ENCODE measurements at places on chromosomes 7 and 10.
A peak's percentile ranks its signal among the peaks of the same experiment; 100 is the strongest.

GRCh38 chr7:158421361-158421760, 166.3 kb downstream of the PTPRN2 start:
- H3K4me3 ChIP-seq: no peak overlapping the region
- H3K27ac ChIP-seq: no peak overlapping the region
- DNase-seq: no peak
- no peaks in the 10 kb centered on the region for H3K27me3 ChIP-seq

GRCh38 chr10:8618834-8619233, 564.3 kb downstream of the GATA3 start:
- no peak for DNase-seq
- H3K36me3 ChIP-seq: no peaks in the 10 kb centered on the region
- no peak overlapping the region for H3K27ac ChIP-seq
- H3K4me3 ChIP-seq: no peak overlapping the region
- H3K27me3 ChIP-seq: no peaks in the 10 kb centered on the region
- no peaks in the 10 kb centered on the region for H3K4me1 ChIP-seq

DNA sequence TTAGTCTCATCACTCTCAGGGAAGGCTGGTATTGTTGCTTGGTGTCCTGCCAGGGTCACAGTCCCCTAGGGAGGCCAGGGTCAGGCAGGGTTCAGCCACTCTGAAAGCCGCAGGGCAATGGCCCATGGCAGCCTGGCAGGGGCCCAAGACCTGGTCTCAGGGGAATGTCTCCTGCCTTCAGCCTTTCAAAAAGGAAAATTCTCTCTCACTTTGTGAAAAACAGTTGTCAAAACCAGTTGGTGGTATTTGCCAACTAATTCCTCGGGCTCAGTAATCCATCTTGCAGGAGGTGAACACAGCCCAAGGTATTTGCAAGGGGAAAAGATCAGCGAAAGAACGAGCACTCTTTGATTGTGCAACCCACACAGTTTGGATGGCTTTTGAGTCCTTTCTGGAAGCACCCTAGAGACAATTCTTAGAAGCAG, 101.5 kb downstream of the JCAD start:
- H3K27me3 ChIP-seq: no peaks in the 10 kb centered on the region
- H3K4me1 ChIP-seq: no peaks in the 10 kb centered on the region
- no peaks in the 10 kb centered on the region for H3K36me3 ChIP-seq
- no peak overlapping the region for H3K27ac ChIP-seq

GRCh38 chr7:23490357-23491135, 20.3 kb upstream of the IGF2BP3 start:
- no peaks in the 10 kb centered on the region for H3K27me3 ChIP-seq
- H3K4me3 ChIP-seq: peak overlapping the region; percentile 57
- no peak overlapping the region for H3K27ac ChIP-seq
- H3K36me3 ChIP-seq: no peaks in the 10 kb centered on the region

- H3K27ac ChIP-seq: no peak overlapping the region
- H3K27me3 ChIP-seq: no peaks in the 10 kb centered on the region
- no peak for DNase-seq
These were observed 83.5 kb downstream of the ZMYND11 start for GRCh38 chr10:218798-219197.

DNA sequence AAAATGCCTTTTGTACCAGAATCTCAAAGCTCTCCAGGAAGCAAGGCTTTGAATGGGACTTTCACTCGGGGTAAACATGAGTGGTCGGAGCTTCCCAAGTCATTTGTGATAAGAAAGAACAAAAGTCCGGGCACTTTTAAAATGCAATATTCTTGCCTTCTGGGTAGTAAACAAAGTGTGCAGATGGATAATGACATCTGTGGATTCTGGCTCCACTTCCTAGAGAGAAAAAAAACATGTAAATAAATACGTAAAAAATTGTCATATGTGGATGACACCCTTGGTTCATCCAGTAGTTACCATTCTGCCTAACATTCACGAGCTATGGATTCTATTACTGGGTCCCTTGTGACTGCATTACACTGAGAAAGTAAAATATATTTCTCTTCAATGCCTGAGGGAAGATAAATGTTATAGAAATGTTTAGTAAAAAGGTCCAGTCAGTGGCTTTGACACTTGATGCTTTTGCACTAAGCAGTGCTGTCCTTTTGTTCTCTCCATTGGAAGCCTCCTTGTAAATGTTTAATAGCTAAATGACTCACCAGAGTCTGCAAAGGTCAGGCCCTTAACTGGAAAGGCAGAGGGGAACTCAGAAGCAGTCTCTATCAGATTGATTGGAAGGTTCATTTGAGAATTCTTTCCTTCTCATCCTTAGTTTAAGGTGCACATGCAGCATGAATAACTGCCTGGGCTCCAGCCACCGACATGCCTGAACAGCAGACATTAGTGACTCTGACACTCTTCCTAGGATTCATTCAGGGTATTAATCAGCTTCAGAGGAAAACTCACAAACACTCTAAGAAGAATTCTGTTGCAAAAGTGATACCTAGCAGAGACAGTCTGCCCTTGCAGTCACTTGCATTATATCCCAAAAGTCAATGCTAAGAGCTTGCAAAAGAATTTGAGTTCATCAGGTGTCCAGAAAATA, 11.7 kb upstream of the EDRF1 start:
- no peaks in the 10 kb centered on the region for H3K36me3 ChIP-seq
- no peak overlapping the region for H3K27ac ChIP-seq
- no peak for DNase-seq

- H3K36me3 ChIP-seq: no peaks in the 10 kb centered on the region
- no peaks in the 10 kb centered on the region for H3K4me1 ChIP-seq
- H3K4me3 ChIP-seq: no peak overlapping the region
- DNase-seq: peak; percentile 61
- H3K27me3 ChIP-seq: peaks cover 29% of the 10 kb centered on the region
These were observed 26.7 kb downstream of the MICALL2 start for GRCh38 chr7:1432411-1433082.

DNA sequence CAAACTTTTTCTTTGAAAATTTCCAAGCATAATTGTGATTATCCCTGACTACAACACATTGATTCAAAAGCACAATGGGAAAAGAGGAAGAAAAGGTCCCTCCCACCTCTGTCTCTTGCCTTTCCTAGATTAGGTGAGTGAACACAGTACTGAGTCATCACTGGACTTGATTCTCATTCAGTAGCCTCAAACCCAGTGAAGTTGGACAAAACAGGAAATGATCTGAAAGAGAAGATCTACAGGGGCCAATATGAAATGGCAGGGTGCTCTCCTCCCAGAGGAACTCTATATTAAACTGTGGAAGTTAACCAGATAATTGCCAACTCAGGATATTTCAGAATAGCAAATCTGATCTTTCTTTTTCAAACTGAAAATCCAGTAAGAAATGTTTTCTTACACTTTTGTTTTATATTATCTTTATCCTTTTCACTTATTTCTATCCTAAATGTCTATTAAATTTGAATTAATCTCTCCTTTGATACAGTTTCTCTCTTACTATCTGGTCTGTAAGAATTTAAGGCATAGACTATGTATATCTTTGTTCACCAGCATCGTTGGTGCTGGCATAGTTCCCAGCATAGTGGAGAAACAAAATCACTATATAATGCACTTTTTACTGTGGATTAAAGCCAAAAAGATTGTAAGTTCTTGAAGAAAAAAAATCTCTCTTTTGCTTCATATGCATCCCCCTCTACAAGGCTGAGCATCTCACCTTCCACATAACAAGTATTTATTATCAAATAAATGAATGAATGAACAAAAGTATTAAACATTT, 41.4 kb upstream of the IKZF1 start:
- no peak overlapping the region for H3K27ac ChIP-seq
- no peaks in the 10 kb centered on the region for H3K4me1 ChIP-seq
- no peak overlapping the region for H3K4me3 ChIP-seq
- H3K36me3 ChIP-seq: no peaks in the 10 kb centered on the region
- no peaks in the 10 kb centered on the region for H3K27me3 ChIP-seq

GRCh38 chr7:75596727-75597614, 104.9 kb downstream of the SPDYE5 start:
- no peaks in the 10 kb centered on the region for H3K27me3 ChIP-seq
- no peaks in the 10 kb centered on the region for H3K36me3 ChIP-seq
- peak overlapping the region; percentile 89 for H3K27ac ChIP-seq
- peaks cover 44% of the 10 kb centered on the region for H3K4me1 ChIP-seq

DNA sequence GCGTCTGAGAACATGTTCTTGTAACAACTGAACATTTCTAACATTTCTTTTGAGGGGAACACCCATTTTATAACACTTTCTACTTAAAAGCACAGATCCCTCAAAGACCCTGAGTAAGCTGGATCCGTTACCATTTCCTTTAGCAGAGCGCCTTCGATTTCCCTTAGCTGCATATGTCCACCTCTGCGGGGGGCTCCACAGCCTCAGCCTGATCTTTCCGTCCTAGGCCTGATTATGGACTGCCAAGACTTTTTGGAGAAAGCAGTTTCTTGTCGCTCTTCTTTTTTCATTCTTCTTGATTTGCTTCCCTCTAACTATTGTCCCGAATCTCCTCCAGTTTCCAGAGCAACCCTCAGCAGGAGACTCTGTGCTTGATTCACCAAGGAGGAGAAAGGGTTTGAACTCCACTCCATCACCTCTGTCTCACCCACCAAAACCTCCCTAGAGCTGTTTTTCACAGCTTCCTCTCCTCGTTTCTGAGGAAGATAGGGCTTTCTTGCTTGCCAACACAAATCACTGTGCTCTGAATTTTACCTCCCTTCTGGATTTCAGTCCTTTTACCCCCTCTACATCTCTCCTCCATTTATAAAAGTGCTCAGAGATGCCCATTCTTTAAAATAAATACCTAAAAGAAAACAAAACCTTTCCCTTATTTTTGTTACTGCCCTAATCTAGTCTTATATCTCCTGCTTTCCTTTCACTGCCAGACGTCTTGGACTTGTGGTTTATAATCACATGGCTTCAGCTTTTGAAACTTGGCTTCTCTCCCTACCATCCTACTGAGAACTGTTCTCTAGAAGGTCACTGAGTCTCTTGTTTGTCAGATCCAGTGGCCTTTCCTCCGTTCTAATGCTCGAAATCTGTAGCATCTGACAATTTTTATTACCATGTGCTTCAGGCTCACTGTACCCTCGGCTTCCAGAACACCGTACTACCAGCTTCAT, 30.5 kb upstream of the ZRANB1 start:
- no peak overlapping the region for H3K4me3 ChIP-seq
- no peaks in the 10 kb centered on the region for H3K27me3 ChIP-seq
- H3K4me1 ChIP-seq: peaks cover 32% of the 10 kb centered on the region
- peak; percentile 38 for DNase-seq

- no peak overlapping the region for H3K4me3 ChIP-seq
- no peak for DNase-seq
- no peaks in the 10 kb centered on the region for H3K4me1 ChIP-seq
These were observed 89.3 kb downstream of the NPY start for GRCh38 chr7:24372961-24373955.

GRCh38 chr10:28327491-28327880, 24.6 kb upstream of the MPP7 start:
- no peaks in the 10 kb centered on the region for H3K27me3 ChIP-seq
- no peak for DNase-seq
- H3K27ac ChIP-seq: peak overlapping the region; percentile 63
- no peaks in the 10 kb centered on the region for H3K36me3 ChIP-seq
- H3K4me3 ChIP-seq: no peak overlapping the region

- no peak overlapping the region for H3K27ac ChIP-seq
- H3K36me3 ChIP-seq: no peaks in the 10 kb centered on the region
- no peaks in the 10 kb centered on the region for H3K27me3 ChIP-seq
- no peak overlapping the region for H3K4me3 ChIP-seq
These were observed 79.6 kb downstream of the LRMDA start for GRCh38 chr10:75511011-75511410.

DNA sequence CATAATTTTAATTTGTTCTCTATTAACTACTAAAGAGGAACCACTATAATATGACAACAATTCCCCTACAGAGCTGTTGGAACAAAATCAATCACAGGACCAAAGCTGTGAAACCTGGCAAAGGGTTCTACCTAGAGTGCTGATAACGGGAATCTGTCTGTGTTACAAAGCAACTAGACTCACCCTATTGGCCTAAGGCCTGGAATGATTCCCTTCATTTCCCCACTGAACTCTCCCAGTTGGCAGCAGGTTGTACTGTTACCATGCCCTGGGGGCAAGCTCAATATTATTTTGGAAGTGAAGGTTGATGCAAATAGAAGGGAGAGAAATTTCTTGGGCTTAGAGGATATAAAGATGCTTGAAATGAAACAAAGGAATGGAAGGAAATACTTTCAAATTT, 81.8 kb downstream of the SEMA3A start:
- H3K27me3 ChIP-seq: no peaks in the 10 kb centered on the region
- H3K4me1 ChIP-seq: peaks cover 20% of the 10 kb centered on the region
- no peak for DNase-seq

- no peak overlapping the region for H3K27ac ChIP-seq
- no peaks in the 10 kb centered on the region for H3K36me3 ChIP-seq
- no peak overlapping the region for H3K4me3 ChIP-seq
- H3K4me1 ChIP-seq: no peaks in the 10 kb centered on the region
- no peak for DNase-seq
These were observed 659.7 kb upstream of the IGFBP3 start for GRCh38 chr7:46580766-46581165.

GRCh38 chr7:78953090-78953489, 500.4 kb downstream of the MAGI2 start:
- no peak for DNase-seq
- no peaks in the 10 kb centered on the region for H3K36me3 ChIP-seq
- H3K4me1 ChIP-seq: no peaks in the 10 kb centered on the region
- H3K4me3 ChIP-seq: no peak overlapping the region

- H3K36me3 ChIP-seq: no peaks in the 10 kb centered on the region
- H3K4me3 ChIP-seq: no peak overlapping the region
- H3K27ac ChIP-seq: no peak overlapping the region
- H3K27me3 ChIP-seq: no peaks in the 10 kb centered on the region
- no peak for DNase-seq
These were observed 675.5 kb downstream of the SUGCT start for GRCh38 chr7:40810274-40810673.

DNA sequence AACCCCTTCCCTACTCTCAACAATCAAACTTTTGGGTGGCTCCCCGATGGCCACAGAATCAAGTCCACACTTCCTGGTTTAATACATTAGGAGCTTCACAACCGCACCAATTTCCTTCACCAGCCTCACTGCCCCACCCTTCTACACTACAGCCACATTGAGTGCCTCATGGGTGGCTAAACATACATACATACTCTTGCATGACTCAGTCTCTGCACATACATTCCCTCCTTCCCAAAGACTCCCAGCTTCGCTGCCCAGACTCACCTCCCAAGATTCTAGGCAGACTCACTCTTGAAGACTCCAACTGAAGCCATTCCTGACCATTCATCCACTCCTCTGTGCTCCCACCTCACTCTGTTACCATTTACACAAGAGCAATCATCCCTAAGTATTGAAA, 15.9 kb downstream of the VPS41 start:
- H3K27ac ChIP-seq: no peak overlapping the region
- H3K4me1 ChIP-seq: no peaks in the 10 kb centered on the region
- no peaks in the 10 kb centered on the region for H3K36me3 ChIP-seq
- no peaks in the 10 kb centered on the region for H3K27me3 ChIP-seq

DNA sequence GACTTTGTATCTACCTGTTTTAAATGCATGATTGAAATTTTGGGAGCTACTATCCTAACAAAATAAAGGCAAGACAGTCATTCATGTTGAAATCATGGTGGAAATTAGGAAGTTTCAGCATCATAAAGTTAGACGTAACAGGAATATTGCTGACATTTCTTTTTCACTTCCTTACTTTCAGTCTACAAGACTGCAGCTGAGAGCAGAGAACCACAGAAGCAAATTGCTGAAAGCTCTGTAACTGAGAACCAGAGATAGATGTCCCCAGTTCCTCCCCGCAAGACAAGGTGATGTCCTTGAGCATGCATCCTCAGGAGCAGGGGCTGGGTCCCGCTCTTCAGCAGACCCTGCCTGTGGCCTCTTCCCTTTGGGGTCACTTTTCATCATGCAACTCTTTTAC, 466.3 kb upstream of the POM121L12 start:
- no peak overlapping the region for H3K27ac ChIP-seq
- DNase-seq: no peak
- H3K4me1 ChIP-seq: no peaks in the 10 kb centered on the region
- no peaks in the 10 kb centered on the region for H3K27me3 ChIP-seq

Data from tibial nerve (tissue), 4 donors.